NK-92 treated with Interleukin-12 subunit alpha and Interleukin-12 subunit beta, amount 100 ng/mL, for 24 hours (cell line): ENCODE measurements at places on chromosomes 7 and 10.

DNA sequence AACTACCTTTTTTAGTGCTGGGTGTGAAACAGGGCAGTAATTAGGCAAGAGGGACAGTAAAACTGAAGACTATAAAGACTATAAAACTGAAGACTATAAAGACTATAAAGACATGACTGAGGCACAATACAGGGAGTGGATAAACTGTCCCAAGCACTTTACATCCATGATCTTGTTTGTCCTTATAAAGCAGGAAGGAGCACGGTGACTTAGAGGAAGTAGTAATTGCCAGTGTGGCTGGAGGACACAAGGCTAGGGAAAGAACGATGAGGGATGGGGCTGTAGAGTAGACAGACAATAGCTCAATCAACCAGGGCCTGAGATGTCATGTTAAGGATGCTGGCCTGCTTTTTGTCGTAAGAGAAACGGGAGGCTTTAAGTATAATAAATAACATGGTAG is 26.0 kb downstream of the DNAJC12 start:
- no peak for DNase-seq

- no peak for DNase-seq
Measured at GRCh38 chr7:158123753-158124152, 463.9 kb downstream of the PTPRN2 start.

DNA sequence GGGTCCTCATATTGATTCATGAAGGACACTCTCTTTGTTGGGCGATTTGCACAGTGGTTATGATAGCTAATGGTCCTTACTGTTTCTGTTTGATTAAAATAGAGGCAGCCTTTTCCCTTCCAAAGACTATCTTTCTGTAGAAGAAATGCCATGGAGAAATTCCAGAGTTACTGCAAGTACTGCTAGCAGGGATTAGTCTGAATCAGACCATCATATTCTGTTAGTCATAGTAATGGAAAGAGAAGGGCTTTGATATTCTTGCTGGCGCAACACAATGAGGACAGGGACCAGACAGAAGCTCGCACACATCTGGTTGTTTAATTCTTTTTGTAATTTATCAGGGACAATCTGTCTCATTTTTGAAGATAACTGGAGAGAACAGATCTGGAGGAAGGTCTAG is 304.5 kb upstream of the FZD8 start:
- DNase-seq: no peak

DNA sequence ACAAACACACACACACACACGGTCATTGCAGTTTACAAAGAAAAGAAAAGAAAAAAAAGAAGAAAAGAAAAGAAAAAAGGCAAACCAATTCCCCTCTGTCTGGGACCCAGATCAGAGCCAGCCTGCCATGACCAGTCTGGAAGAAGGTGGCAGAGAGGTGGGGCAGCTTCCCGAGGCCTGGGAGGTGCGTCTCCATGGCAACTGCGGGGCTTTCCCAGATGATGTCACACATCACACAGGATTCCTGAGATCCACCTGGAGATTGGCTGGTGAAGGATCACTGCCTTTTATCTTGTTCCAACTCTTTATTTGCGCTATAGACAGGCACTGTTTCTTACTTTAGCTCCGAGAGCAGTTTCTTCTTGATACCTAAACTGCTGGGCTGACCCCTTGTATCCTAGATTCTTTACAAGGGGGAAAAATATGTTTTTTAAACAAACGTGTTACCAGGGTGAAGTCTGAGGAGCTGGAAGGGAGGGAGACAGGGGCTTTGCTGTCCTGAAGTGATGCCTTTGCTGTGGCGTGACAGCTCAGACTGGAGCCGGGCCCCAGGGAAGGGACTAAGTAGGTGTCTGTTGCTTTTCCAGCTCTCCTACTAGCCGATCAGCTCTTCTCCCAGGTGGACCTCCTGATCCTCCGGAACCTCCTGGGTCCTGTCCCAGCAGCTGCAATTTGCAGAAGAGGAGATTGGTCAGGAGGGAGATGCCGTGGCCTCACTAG is 298.5 kb downstream of the KLF6 start:
- DNase-seq: no peak

GRCh38 chr10:103238506-103239252 is 7.0 kb upstream of the RPEL1 start:
- DNase-seq: no peak

- DNase-seq: no peak
Measured at GRCh38 chr7:127625331-127625730, 7.4 kb upstream of the PAX4 start.

- no peak for DNase-seq
Measured at GRCh38 chr10:69278446-69278963, at the start of gene HK1. HK1 (plus strand) TSS chr10:69278496.

DNA sequence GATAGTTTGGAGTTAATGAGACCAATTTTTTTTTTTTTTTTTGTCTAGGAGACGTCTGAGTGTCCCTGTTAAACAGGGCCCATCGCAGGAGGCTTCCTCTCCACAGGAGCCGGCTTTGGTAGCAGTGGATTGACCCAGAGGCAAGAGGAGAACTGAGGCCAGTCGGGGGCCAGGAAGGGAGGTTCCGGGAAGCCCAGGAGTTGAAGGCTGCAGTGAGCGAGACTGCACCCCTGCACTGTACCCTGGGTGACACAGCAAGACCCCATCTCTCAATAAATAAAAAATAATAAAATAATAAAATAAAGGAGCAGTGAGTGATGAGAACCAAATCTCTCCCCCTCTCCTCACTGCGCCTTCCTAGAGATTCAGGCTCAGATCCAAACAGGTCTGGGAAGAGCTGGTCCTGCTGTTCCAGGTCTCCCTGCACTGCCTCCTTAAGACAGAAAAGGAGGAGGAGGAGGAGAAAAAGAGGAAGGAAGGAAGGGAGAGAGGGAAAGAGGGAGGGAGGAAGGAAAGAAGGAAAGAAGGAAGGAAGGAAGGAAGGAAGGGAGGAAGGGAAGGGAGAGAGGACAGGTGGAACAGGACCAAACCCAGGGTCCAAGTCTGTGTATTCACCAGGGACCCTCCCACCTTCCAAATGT is 3.5 kb downstream of the MNX1 start:
- no peak for DNase-seq

DNA sequence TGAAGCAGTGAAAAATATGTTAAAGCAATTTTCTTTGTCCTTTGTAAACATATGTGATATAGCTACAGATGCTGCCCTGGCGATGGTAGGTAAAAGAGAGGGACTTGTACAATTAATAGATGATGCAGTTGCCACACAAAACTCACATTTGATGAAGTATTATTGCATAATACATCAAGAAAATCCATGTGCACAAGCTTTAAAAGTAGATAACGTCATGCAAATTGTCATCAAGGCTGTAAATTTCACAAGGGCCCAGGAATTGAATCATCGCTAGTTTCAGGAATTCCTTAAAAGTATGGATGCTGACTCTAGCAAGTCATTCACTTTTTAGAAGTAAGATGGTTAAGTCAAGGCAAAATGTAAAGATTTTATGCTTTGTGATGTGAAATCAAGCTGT is 10.0 kb downstream of the CYP3A5 start:
- DNase-seq: no peak

DNA sequence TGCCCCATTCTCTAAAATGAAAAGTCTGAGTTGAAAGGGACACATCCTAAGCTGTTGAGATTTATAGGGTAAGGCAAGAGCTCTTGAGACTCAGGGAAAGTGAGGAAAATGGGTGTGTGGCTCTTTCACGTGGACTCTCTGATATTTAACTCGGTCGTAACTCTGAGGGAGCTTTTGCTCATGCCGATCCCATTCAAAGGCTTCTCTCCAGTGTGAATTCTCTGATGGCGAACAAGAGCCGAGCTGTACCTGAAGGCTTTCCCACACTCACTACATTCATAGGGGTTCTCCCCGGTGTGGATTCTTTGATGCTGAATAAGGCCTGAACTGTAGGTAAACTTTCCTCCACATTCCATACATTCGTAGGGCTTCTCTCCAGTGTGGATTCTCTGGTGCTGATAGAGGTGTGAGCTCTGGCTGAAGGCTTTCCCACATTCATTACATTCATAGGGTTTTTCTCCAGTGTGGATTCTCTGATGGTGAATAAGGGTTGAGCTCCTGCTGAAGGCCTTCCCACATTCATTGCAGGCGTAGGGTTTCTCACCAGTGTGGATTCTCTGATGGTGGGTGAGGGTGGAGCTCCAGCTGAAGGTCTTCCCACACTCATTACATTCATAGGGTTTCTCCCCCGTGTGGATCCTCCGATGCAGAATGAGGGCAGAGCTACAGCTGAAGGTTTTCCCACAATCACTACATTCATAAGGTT is 10.4 kb downstream of the ZNF3 start:
- DNase-seq: no peak

DNA sequence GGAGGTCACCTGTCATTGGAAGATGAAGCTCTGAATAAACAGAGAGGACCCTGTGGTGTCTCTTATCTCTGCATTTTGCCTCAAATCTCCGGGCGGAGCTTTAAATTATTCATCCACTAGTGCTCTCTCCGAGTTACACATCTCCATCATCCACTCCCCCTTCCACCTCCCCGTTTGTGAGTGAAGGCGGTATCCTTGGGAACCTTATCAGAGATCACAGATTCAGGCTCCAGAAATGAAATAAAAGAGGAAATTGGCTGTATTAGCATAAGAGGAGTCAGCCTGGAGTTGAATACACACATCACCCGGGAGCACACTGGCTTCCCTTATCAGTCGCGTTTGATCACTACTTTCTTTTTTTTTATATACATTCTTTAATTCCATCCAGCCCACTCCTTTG is 1184.8 kb downstream of the GATA3 start:
- DNase-seq: no peak

GRCh38 chr7:117272017-117272759 is 50.7 kb downstream of the WNT2 start:
- no peak for DNase-seq
